ENCODE measurements at places on chromosomes 1 and 21.

DNA sequence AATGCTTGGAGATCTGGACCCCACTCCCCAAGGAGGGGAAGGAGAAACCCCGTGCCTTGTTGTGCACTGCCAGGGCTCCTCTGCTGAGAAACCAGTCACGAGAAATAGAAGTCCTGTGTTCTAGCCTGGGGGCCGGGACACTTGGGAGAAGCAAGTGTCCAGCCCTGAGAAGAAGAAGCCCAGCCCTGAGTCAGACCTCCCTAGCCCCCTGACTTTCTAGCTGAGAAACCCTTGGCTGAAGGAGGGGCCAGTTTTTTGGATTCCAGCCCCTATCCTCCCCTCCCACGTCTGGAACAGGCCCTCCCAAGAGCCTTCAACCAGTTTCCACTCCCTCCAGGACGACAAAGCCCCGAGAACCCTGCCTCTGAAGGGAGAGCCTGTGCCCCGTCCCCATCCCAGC is 100.5 kb downstream of the NAV1 start:
- no peak for DNase-seq

GRCh38 chr1:13808729-13809131 is 108.7 kb downstream of the PRDM2 start:
- DNase-seq: no peak

- DNase-seq: no peak
These were observed 6.5 kb upstream of the ATP1A2 start for GRCh38 chr1:160108888-160109662.

- DNase-seq: no peak
These were observed 2.3 kb downstream of the EGLN1 start for GRCh38 chr1:231419738-231420298.
